ENCODE measurements at places on chromosomes 6 and 20. TPM values are rescaled to one million over a fixed set of nuclear protein-coding genes. Genes with fewer than 3 reads are reported as not detected.

DNA sequence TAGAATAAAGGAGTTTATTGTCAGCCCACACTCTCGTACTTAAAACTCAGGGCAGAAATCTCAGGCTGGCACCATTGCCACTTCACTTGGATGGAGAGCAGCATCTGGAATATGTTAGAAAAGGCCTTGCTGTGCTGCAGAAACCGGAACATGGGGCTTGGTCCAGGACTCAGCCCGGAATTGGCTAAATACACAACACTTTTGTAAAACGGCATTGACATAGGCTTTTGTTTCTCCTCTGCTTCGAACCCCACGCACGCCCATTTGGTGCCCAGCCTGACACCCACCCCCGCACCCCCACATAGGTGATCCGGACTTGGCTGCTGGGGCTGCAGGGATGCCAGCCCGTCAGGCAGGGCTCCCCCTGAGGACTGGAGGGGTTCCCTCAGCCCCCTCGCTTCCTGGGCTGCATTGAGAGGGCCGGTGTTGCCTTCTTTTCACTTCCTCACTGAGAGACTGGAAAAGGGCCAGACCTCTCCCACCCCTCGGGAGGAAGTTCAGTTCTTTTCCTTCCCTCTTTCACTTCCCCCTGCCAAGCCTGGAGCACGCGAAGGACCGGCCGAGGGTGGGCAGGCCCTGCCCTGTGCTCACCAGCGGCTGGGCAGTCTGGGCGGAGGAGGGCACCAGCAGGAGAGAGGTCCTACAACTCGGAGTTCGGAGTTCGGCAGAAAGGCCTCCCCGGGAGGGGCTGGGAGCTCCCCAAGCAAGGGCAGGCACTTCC lies 17.9 kb upstream of the CST3 start:
- DNase-seq, result no peak

DNA sequence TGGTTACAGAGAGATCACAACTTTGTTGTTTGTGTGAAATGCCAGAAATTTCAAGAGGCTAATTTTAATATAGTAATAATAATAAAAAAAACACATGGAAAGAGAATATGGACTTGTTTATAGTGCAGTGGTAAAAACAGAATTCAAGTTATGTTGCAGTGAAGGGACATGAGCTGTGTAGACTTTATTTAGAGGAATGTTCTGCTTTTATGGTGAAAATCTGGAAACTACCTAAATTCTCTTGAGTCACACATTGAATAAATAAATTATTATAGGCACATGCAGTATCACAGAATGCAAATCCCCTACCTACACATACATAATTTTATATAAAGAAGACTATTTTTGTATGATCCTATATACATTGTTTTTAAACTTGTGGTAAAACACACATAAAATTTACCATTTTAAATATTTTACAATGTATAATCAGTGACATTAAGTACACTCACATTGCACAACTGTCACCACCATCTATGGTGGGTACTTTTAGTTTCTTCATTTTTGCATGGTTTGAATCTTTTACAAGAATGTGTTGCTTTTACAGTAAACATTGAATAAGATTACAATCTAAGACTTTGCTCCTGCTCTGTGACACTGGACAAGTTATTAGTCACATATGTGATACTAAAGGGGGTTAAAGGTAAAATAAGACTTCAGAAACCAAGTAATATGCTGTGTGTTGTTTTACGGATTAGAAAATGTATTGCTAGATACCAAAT lies 107.4 kb downstream of the B3GAT2 start:
- no peak for DNase-seq

The EPPIN gene
- not detected for total RNA-seq

The MYB gene
- total RNA-seq, result 1.7 TPM

GRCh38 chr6:148757944-148758480 lies 11.2 kb downstream of the UST start:
- no peak for DNase-seq

- no peak for DNase-seq
Measured at GRCh38 chr20:51529758-51530157, 12.8 kb downstream of the NFATC2 start.

The UBE2C gene
- 31.3 TPM for total RNA-seq

DNA sequence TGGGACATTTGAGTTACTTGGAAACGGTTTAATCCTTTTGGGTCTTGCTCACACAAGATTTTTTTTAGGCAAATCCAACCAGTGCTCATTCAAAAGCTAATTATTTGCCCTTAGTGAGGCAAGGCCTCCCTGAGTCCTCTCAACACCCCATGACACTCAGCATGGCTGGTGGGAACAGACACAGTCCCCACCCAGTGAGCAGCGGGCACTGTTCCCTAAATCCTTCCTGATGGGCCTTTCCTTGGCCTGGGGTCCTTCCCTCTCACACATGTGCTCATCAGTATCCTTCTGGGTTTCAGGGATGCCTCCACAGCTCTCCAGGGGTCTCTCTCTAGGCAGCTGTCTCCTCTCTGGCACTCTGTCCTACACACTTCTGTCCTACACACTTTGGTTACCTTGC lies 28.0 kb downstream of the PLAGL2 start:
- no peak for DNase-seq

The HAO1 gene
- not detected for total RNA-seq

The DEFB116 gene
- not detected for total RNA-seq

- no peak for DNase-seq
Measured at GRCh38 chr6:4776131-4776492, at the start of gene CDYL. Gene CDYL (plus strand): TSS chr6:4776404. CDS start chr6:4776784, 380 bp downstream.

DNA sequence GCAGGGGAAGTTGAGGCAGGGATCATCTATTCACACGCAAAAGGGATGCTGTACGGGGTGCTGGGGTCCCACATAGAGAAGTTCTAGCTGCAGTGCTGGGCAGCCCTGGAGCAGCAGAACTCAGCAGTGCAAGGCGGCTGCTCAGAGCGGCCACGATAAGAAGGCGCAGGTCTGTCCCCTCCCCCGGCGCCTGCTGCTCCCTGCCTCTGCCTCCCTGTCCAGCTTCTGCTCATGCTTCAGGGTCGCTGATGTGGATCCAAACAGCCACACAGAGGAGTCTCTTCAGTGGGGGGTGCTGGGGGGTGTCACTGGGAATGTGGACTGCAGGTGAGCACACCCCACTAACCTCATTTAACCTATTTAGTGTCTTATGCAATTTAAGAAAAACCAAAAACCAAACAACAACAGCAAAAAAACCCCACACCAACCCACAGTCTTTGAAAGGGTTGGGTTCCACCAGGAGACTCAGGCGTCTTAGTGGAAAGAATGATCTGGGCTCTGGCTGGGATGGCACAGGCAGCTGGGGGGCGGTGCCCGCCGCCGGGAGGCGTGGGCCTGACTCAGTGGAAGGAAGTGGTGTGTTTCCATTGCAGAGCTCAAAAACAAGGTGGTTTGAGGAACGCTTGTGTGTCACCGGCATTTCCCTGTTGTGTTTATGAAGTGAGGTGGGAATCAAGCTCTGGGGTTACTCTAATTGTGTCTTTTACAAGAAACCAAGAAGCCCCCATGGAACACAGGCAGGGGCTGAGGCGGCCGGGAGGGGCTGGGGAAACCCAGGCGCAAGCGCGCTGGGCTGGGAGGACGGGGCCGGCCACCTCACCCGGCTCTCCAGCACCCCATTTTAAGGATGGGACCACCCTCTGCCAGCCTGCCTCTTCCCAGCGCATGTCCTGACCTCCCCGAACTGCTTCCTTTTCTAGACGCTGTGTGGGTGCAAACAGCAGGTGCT lies 55.1 kb downstream of the IRF4 start:
- no peak for DNase-seq

- DNase-seq, result no peak
Measured at GRCh38 chr20:52242237-52243230, 51.0 kb upstream of the ZFP64 start.

DNA sequence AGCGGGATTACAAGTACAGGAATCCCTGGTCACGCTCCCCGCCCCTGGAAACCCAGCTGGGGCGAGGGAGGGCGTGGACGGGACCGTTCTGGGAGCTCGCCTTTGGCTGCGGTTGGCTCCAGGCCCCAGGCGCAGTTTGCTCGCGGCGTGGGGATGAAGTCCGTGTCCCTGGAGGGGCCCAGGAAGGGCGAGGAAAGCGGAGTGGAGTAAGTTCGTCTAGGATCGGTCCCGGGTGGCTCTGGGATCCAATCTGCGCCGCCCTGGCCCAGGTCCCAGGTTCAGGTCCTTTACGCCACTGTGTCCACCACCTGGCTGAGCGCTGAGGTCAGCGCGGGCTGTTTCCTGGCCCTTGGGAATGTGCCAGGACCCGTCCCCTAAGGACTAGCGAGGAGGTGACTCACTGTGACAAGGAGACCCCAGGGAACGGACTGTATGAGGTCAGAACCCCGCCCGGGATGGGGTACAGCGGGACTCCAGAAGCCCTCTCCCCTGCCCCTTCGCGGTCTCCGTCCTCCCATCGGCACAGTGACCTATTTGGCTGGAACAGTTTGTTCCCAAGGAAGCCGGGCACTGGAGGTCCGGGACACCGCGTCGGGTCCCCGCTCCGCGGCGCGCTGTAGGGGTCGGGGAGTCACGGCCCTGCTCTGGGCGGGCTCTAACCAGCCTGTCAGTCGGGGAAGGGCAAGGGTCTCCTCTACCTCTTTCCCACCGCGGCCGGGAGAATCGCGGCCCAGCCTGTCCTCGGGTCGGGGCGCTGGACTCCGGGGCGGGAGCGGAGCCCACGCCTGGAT lies 724 bp downstream of the CDKN1A start:
- no peak for DNase-seq
